ENCODE measurements at places on chromosomes 6 and 20.

- DNase-seq, result no peak
Observed at GRCh38 chr6:121539439-121539838, 104.0 kb downstream of the GJA1 start.

DNA sequence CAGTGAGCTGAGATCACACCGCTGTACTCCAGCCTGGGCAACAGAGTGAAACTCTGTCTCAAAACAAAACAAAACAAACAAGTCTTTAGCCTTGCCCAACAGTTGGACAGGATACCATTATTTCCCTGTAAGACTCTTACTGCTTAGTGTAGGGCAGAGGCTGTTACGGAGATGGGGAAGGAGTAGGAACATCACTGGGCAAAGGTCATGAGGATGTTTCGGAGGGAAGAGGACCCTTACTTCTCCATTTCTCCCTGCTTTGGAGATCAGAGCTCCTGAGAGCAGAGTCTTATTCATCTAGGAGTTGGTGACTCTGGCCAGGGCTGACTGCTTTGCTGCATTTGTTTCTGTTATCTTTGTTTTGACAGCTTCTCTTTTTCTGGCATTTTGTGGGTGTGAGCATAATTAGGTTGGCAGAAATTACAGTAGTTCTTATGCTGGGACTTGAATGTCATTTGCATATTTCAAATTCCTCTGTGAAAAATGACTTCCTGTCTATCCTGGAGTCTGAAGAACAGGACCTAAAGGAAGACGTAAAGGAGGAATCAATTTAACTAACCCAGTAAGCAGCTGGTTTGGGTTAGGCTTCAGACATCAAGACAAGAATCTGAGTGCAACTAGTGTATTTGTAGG, 89.0 kb downstream of the CDS2 start:
- no peak for DNase-seq

- no peak for DNase-seq
Observed at GRCh38 chr20:32216179-32217142, 8.8 kb downstream of the POFUT1 start.

- no peak for DNase-seq
Observed at GRCh38 chr6:170056278-170056711, 234.6 kb downstream of the DLL1 start.

- no peak for DNase-seq
Observed at GRCh38 chr20:4401601-4402000, 320.1 kb upstream of the PRND start.

DNA sequence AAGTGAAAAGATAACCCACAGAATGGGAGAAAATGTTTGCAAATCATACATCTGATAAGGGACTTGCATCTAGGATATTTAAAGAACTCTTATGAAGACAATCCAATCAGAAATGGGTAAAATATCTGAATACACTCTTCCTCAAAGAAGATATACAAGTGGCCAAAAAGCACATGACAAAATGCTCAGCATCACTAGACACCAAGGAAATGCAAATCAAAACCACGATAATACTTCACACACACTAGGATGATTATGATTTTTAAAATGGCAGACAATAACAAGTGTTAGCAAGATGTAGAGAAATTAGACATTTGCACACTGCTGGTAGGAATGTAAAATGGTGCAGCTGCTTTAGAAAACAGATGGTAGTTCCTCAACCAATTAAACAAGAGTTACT, 34.8 kb upstream of the SIRT5 start:
- DNase-seq, result no peak

DNA sequence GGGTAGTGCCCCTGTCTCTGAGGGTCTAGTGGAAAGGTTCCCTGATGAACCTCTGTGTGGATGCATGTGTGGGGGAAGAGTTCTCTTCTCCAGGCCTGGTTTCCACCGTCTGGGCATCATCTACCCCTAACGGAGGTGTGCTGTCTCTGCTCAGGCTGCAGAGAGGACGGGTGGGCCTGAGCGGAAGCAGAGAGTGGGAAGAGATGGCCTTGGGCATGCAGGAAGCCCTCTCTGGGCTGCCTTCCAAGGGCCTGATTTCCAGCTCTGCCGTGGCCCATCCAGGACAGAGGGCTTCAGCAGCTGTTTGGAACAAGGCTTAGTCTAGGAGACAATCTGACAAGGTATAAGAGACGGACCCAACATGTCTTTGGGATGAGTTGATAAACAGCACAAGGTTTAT, 220.1 kb upstream of the DTNBP1 start:
- no peak for DNase-seq

- no peak for DNase-seq
Observed at GRCh38 chr6:52517502-52518278, 59.2 kb downstream of the TRAM2 start.
